Endothelial cell of coronary artery (primary cell): ENCODE measurements at places on chromosomes 7 and 10. TPM values are rescaled to one million over a fixed set of nuclear protein-coding genes. Genes with fewer than 3 reads are reported as not detected.

The NKX1-2 gene
- total RNA-seq, result not detected in 2 replicates

The TLX1 gene
- total RNA-seq, result 0.18 TPM in 1 of 2 replicates, not detected in the other

The UNCX gene
- not detected in 2 replicates for total RNA-seq

The ETV1 gene
- 2.0 and 5.4 TPM in 2 replicates for total RNA-seq

The GNAT3 gene
- total RNA-seq, result not detected in 2 replicates

The SKAP2 gene
- total RNA-seq, result 8.1 and 11.1 TPM in 2 replicates

The DCLRE1A gene
- 5.3 and 5.5 TPM in 2 replicates for total RNA-seq

The HOXA6 gene
- 0.36 and 1.3 TPM in 2 replicates for total RNA-seq

The FOXP2 gene
- under 0.01 TPM in 2 replicates for total RNA-seq

The ACHE gene
- 0.18 and 0.28 TPM in 2 replicates for total RNA-seq

The FAM237B gene
- not detected in 2 replicates for total RNA-seq

The HTR7 gene
- total RNA-seq, result 0.27 and 0.47 TPM in 2 replicates

The CADPS2 gene
- total RNA-seq, result 51.4 and 53.7 TPM in 2 replicates

The NAT16 gene
- total RNA-seq, result not detected in 2 replicates

The HHEX gene
- total RNA-seq, result 32.8 and 33.5 TPM in 2 replicates

The CASP7 gene
- total RNA-seq, result 42.7 and 54.1 TPM in 2 replicates

The HPSE2 gene
- not detected in 2 replicates for total RNA-seq

The C10orf53 gene
- not detected in 2 replicates for total RNA-seq

The TAS2R16 gene
- total RNA-seq, result not detected in 2 replicates

The STN1 gene
- total RNA-seq, result 29.1 and 42.5 TPM in 2 replicates

The TUBAL3 gene
- 0.18 and 0.19 TPM in 2 replicates for total RNA-seq

The MARVELD1 gene
- 11.2 and 12.5 TPM in 2 replicates for total RNA-seq

The GAD2 gene
- total RNA-seq, result not detected in 2 replicates

The STEAP4 gene
- total RNA-seq, result not detected in 2 replicates

The AKR1C8 gene
- total RNA-seq, result not detected in 2 replicates

The AKR1E2 gene
- 7.1 and 16.5 TPM in 2 replicates for total RNA-seq

The MIOS gene
- total RNA-seq, result 20.2 and 25.9 TPM in 2 replicates

The CDCA7L gene
- 98.0 and 130 TPM in 2 replicates for total RNA-seq

The TSPAN13 gene
- total RNA-seq, result 13.4 and 19.5 TPM in 2 replicates

The SVIL gene
- total RNA-seq, result 55.8 and 86.5 TPM in 2 replicates

The KCNIP2 gene
- total RNA-seq, result 0.27 and 0.75 TPM in 2 replicates

The SPAG6 gene
- not detected in 2 replicates for total RNA-seq

The MXI1 gene
- 7.1 and 12.5 TPM in 2 replicates for total RNA-seq

The FFAR4 gene
- not detected in 2 replicates for total RNA-seq

The MRM2 gene
- total RNA-seq, result 12.0 and 12.1 TPM in 2 replicates

The VWDE gene
- total RNA-seq, result 0.19 and 0.63 TPM in 2 replicates

The ADGRA1 gene
- not detected in 2 replicates for total RNA-seq

The ZNF786 gene
- 6.6 and 6.8 TPM in 2 replicates for total RNA-seq

The NPC1L1 gene
- total RNA-seq, result not detected in 2 replicates

The NUP42 gene
- total RNA-seq, result 27.1 and 41.1 TPM in 2 replicates

The ERVW-1 gene
- total RNA-seq, result not detected in 2 replicates

The CYP3A5 gene
- not detected in 2 replicates for total RNA-seq

The TMEM178B gene
- total RNA-seq, result 0.75 TPM in 1 of 2 replicates, not detected in the other

The TET1 gene
- total RNA-seq, result 0.18 and 0.56 TPM in 2 replicates

The LIPF gene
- not detected in 2 replicates for total RNA-seq

The CPXM2 gene
- total RNA-seq, result 0.45 and 5.1 TPM in 2 replicates

The GDF10 gene
- not detected in 2 replicates for total RNA-seq
